ENCODE measurements at places on chromosomes 3 and 15.

GRCh38 chr3:157844216-157844615 is 262.0 kb downstream of the SHOX2 start:
- no peak for DNase-seq

DNA sequence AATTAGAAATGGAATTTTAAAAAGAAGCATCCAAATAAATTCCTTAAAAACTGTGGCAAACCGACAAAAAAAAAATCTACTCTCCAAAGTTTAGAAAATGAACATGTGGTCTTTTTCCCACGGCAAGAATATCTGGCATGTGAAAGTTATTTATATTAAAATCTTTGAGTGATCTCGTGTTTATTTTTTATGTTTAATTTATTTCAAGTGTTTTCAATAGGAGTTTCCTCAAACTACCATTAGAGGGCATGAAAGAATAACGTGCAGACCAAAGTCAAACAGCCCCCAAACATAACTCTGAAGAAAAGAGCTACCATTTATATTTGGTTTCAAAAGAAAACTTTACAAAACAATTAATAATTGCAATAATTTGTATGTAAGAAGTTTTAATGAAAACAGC is 286.4 kb downstream of the ZIC4 start:
- DNase-seq, result no peak

DNA sequence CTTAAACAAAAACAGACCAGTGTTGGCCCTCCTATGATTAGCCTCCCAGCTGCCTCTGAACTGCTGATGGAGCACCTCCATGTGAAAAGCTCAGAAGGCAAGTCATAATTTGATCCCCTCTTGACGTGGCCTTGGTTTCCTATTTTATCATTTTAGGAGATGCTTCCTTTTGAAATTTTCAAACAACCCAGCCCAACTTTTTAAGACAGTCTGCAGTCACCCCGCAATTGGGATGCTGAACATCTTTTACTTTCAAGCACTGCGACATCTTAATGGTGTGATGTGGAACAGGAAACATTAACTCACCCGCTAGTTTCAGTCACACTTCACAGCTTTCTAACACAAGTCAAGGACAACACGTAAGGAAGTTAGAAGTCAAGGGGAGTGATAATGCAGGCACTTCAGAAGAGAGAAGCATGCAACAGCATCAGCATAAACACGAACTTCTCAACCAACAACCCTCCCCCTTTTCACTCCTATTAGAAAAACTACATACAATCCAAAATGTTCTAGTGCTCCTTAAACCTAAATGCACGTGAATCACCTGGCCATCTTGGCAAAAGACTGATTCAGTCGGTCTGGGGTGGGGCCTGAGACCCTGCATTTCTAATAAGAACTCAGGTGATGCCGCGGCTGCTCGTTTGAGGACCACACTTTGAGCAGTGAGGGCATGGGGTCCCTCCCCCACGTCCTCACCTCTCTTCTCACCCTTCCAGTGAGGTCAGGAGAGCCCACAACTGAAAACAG is 161.5 kb downstream of the FOXP1 start:
- DNase-seq, result no peak

DNA sequence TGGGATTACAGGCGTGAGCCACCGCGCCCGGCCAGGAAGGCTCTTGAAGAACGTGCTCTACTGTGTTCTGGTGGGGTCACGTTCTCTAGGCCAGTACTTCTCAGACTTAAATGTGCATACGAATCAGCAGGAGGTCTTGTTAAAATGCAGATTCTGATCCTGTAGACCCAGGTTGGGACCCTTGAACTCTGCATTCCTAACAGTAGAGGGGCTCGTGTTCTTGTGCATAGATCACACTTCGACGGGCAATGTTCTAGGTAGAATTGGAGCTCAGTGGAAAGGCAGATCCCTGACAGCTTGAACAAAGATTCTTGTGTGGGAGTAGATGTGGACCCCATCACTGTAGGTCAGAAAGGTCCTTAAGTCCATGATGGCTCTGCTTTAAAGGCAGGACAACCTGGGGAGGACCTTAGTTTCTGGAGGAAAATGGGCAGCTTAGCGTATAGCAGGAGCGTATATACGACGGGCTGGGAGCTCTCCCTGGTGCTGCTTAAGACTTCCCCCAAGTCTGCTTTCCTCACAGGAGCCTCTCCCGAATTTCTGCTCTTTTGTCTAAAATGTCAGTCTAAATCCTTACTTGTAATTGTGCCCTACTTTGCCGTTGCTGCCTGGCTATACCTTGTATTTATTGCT is 16.9 kb upstream of the FAM81A start:
- no peak for DNase-seq

Data from ureter (tissue), 1 donor.